ENCODE measurements at places on chromosomes 11 and 22. TPM values are rescaled to one million over a fixed set of nuclear protein-coding genes. Genes with fewer than 3 reads are reported as not detected.

- H3K4me1 ChIP-seq = no peaks in the 10 kb centered on the region
- no peak overlapping the region for H3K27ac ChIP-seq
- no peaks in the 10 kb centered on the region for H3K36me3 ChIP-seq
Observed at GRCh38 chr11:104883342-104883741, 14.9 kb downstream of the CASP12 start.

GRCh38 chr11:115920092-115920461 lies 415.9 kb upstream of the CADM1 start:
- DNase-seq = no peak
- H3K27ac ChIP-seq = no peak overlapping the region
- H3K4me3 ChIP-seq = no peak overlapping the region

TUT1 gene
- total RNA-seq = 17.6 TPM

GRCh38 chr11:42315267-42315666 lies 855.8 kb upstream of the LRRC4C start:
- no peak overlapping the region for H3K27ac ChIP-seq
- no peak overlapping the region for H3K4me3 ChIP-seq
- no peaks in the 10 kb centered on the region for H3K36me3 ChIP-seq
- no peaks in the 10 kb centered on the region for H3K4me1 ChIP-seq

GRCh38 chr22:36339171-36340065 lies 48.3 kb downstream of the MYH9 start:
- no peak overlapping the region for H3K4me3 ChIP-seq
- DNase-seq = no peak
- H3K27me3 ChIP-seq = no peaks in the 10 kb centered on the region
- H3K27ac ChIP-seq = no peak overlapping the region

DNA sequence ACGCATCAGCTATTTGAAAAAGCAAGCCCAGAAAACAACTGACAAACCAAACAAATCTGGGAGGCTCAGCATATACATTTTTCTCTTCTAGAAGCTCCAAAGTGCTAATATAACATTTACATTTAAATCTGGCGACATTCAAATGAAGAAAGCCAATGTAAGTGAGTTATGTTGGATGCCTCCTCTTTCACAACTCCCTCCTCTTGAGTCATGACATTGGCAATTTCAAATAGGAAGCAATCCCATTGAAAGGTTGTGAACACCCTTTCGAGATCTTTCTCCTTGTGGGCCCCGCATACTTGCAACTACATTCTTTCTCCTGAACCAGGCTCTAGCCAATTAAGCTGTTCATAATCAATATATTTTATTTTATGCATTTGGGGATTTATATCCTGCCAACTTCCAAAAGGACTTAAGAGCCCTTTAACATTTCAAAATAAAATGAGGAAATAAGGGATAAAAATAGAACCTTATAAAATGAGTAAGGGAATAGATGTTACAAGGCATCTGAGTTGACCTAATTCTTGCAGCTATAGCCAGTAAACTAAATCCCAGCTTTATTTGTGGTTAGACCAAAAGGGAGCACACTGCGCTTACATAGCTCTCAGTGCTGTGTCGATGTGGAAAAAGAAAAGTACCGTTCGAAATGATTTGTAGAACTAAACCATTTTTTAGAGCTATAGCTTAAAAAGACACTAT lies 129.5 kb upstream of the SESN3 start:
- peaks cover 20% of the 10 kb centered on the region for H3K4me1 ChIP-seq
- H3K27me3 ChIP-seq = no peaks in the 10 kb centered on the region
- H3K27ac ChIP-seq = no peak overlapping the region
- H3K36me3 ChIP-seq = no peaks in the 10 kb centered on the region

DNA sequence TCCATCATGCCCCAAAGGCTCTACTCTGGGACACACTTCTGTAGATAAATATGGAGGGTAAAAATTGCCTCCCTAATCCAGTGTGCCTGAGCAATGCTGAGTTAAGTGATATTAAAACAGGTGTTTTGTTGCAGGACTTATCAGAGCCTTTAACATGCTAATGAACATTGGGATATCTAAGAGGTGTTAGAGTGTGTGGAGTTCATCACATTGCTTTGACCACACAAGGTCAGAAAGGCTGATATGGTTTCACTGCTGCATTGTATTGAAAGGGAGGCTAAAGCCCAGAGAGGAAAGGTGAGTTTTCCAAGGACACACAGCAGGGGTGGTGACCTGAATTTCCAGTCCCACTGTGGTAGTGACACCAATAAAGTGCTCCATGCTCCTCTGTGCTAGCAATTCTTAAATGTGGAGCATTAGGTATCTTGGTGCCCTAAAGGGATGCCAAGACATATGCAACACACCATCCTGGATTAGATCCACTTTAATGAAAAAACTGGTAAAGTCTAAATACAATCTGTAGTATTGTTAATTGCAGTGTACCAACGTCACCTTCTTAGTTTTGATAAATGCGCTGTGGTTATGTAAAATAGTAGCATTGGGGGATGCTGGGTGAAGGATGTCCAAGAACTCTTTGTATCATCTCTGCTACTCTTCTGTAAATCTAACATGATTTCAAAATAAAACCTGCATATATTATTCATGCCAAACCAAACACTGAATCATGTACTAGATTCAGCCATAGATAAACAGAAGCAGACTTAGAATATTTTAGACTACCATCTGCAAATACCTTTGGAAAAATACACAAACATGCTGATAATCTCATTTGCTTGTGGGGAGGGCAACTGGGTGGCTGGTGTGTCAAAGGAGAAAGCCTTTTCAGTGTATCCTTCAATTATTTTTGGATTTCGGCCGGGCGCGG lies 45.8 kb downstream of the MIAT start:
- no peaks in the 10 kb centered on the region for H3K27me3 ChIP-seq
- no peaks in the 10 kb centered on the region for H3K4me1 ChIP-seq
- DNase-seq = no peak
- no peak overlapping the region for H3K4me3 ChIP-seq
- H3K36me3 ChIP-seq = no peaks in the 10 kb centered on the region
- H3K27ac ChIP-seq = no peak overlapping the region
